Stimulated activated CD4-positive, alpha-beta T cell treated with anti-CD3 and anti-CD28 coated beads, Interleukin-12 subunit alpha, Interleukin-12 subunit beta, amount 100 ng/mL, for 48 hours (primary cell): ENCODE measurements at places on chromosomes 13 and 19.

DNA sequence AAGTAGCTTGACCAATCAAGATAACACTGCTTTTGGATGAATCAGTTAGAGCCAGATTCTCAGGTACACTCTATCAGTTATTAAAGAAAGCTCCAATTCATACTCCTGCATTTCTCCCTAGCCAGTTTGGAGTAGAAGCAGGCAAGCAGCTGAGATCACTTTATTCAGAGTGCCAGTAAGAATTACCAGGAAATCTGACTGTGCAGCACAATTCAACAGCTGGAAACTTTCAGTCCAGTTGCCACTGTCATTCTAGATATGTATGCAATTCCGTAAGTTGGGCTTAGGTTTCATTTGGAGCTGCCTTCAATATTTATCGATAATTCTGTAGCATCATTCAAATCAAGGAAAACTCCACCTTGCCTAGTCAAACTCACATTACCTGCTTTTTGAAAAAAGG lies 2625.6 kb upstream of the PCDH20 start:
- no peak for DNase-seq

- no peak for DNase-seq
Observed at GRCh38 chr13:109517517-109517916, 268.9 kb downstream of the IRS2 start.

DNA sequence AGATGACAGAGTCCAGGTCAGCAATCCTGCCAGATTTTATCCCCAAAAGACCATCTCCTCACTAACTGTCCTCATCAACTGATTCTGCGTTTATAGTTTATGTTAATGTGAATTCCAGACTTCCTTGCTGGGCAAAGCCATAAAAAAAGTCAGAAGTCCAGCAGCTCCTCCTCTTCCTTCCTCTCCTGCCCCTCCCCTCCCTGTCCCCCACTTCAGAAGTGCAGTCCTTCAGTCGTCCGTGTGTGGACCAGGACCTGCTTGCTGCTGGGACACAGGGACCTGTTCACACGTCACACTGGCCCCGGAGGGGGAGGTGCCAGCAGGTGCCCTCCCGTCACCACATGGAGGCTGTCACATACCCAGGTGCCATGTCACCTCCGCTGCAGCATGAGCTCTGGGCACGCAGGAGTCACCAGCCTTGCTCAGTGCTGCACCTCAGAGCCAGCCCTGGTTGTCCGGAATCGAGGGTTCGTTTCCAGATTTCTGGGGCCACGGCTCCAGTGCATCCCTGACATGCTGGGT lies 4.0 kb upstream of the MCF2L start:
- DNase-seq, result no peak

DNA sequence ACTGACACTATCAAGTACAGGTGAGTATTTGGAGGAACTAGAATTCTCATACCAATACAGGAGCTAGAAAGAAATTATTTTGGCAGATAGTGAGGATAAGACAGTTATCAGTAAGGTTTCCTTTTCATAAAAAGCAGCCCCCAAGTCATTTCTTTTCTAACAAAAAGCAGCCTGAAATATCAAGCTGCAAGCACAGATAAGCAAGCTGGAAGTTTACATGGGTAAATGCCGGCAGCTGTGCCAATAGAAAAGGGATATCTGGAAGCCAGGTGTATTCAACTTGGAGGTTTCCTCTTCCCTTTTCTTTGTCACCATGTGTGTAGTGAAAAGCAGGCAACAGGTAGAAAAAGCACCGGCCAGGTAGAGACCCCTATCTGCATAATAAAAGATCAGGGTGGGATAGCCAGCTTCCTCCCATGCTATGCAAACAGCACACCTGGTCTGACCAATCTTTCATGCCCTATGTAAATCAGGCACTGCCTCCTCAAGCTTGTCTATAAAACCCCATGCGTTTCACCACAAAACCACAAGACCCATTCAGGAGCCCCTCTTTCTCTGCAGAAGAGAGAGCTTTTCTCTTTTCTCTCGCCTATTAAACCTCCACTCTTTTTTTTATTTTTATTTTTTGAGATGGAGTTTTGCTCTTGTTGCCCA lies 22.9 kb downstream of the CYP4F2 start:
- DNase-seq, result no peak

- peak; percentile 28 for DNase-seq
Observed at GRCh38 chr19:56105090-56105701, 15.9 kb downstream of the ZNF787 start.

DNA sequence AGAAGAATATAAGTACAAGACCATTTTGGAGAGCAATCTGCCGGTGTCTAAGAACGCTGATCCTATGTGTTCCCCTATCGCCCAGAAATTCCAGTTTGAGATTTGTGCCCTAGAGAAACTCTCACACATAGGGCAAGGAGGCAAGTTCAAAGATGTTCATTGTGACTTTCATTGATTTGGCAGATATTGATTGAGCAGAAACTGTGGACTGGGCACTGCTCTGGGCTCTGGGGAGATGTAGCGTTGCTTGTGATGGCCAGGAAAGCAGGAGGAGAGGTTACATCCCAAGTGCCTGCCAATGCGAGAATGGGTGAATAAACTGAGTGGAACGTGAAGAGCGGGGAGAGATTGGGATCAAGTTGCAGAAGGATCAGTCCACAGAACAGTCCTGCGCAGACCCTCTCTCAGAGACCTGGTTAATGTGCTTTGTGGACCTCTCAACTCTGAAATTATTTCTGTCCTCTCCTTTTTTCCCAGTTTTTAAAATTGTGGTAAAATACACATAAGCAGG lies 123.9 kb upstream of the PEG3 start:
- no peak for DNase-seq

- DNase-seq, result no peak
Observed at GRCh38 chr13:23231241-23231640, 50.5 kb downstream of the SGCG start.

DNA sequence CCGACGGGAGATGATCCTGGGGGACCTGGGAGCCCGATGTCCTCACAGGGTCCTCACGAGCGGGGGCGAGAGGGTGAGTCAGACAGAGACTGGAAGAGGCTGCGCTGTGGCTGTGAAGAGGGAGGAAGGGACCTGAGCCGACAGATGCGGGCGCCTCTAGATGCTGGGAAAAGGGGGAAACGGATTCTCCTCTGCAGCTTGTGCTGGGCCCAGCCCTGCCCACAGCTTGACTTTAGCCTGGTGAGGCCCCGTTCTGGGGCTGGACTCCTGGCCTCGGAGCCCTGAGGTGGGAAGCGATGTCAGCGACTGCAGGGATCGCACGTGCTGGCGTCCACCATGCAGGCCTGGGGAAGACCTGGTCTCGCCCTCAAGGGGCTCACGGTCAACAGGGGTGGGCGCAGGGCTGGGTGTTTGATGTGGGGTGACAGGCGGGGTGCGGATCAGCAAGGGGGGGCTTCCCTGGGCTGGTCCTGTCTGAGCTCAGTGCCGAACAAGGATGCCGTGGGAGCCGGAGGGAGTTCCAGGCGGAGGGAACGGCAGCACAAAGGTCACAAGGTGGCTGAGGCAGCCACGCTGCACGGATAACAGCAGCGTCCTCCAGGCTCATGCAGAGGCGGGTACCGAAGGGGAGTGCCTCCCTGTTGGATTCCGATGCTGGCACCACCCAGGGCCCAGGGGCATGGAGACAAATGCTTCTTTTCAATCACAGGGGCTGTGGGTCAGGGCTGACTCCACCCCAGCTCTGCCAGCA lies 31.8 kb downstream of the PIP5K1C start:
- no peak for DNase-seq

GRCh38 chr19:3123088-3123721 lies 12.6 kb upstream of the GNA15 start:
- DNase-seq, result no peak

DNA sequence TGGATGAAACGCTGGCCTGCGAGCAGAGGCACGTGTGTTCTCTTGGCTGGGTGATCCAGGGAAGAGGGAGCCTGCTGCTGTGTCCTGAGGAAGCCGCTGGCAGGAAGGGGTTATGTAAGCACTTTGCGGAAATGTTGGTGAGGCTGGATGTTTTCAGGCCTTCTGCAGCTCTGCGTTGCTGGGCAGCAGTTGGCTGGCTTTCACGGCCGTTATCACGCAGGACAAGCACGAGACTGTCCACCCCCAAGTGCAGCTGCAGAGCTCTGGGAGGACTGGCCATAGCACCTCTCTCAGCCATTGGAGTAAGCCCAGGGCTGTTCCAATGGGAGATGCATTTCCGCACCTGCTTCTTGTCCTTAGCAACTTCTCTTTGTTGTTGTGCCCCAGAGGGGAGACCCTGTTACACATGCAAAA lies 146.9 kb upstream of the SOX21 start:
- DNase-seq, result no peak

- DNase-seq, result no peak
Observed at GRCh38 chr19:38711726-38712153, 32.5 kb downstream of the CAPN12 start.

DNA sequence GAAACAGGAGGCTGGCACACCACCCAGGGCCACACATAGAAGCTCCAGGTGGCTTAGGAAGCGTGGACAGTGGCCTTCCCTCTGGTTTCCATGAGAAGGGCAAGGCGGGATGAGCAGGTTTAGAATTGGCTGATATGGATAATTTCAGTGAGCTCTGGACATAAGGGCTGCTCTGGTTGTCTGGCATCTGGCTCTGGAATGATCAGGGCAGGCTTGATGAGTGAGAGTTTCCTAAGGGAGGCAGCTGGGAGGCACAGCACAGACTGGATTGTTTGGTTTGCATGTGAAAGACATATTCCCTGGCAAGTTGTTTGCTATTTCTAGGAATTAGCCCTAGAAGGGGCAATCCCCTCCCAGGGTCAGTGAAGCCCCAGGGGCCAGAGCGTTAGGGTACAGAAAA lies 129.5 kb downstream of the ATP8A2 start:
- no peak for DNase-seq

DNA sequence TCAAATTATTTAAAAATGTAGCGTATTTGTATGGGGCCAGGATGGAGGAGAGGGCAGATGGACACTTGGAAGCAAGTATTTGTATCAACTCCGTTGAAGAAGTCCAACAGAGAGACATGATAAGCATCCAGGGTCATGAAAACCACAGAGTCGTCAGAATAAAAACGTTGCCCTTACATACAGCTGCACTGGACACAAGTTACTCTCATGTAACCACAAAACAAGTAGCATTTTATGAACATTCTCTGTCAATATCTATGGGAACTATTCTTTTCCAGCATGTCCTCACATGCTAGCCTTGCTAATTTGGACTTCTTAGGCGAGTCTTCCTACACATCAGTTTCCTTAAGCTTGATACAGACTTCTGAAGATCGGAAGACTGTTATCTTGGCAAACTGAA lies 35.0 kb downstream of the EFNB2 start:
- DNase-seq, result no peak

DNA sequence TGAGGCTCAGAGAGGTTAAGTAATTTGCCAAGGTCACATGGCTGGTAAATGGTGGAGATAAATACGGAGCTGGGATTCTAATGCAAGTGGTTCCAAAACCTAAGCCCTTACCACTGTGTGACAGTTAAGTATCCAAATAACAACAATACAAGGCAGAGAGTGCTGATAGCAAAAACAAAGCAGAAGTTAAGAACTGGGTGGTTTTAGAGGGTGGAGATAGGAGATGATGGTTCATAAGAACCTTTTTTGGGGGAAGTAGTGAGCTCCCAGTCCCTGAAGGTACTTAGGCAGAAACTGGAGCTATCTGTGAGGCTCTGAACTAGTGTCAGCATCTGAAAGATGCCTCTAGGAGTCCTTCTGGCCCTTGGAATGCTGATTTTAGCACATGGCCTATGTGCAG lies 56.2 kb upstream of the UBE2L5 start:
- DNase-seq, result no peak

DNA sequence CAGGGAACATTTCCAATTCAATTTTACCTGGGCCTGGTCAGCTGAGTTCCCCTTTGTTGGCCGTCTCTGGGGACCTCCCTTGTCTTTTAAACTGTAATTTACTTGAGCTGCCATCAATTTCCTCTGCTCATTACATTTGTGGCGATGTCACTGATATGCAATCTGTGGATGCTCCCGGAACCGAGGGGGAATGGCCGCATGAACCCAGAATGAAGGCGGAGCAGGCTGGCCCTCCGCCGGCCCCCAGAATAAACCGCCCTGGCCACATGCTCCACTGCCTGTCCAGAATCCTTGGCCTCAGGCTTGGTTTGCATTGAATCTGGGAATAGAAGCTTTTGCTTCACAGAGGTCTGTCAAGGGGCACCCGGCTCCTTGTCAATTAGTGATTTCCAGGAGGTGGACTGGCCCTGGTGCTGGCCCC lies 276.8 kb downstream of the TEX29 start:
- DNase-seq, result no peak

GRCh38 chr19:40623403-40624251 lies 22.5 kb downstream of the LTBP4 start:
- no peak for DNase-seq
